ENCODE measurements at places on chromosomes 1 and 21.

DNA sequence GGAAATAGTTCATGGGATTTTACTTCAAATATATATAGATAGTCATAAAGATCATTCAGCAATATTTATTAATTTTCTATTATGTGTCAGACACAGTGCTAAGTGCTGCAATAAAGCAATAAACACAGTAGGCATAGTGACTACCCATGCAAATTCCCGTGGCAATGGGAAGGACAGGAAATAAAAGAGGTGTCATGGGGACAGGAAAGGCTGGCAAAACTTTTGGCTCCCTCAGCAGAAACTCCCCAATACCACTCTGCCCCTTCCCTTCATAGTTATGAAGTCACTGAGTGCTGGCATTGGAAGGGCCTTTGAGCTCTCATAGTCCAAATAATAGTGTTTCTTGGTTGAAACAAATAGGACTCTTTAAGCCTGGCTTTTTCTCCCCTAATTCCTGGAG is 104.4 kb upstream of the DPT start:
- no peak for DNase-seq

- DNase-seq: no peak
Observed at GRCh38 chr1:81584398-81584797, 216.3 kb upstream of the ADGRL2 start.

DNA sequence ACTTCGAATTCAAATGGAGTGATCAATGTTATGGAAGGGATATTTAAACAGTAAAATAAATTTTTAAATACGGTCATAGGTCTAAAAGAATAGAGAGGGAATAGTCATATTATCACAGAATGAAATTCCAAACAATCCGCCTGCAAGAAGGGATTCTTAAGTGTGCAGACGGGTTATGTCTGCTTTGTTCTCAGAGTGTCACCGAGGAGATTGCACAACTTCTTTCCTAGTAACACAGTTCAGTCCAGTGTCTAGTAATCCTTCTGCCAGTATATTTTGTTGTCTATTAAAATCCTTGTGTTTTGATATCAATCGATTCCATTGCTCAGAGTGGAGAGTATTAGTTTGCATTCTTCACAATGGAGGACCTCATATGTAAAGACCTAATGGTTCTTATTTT is 48.4 kb downstream of the LRRC53 start:
- DNase-seq: no peak

- peak; percentile 11 for DNase-seq
Observed at GRCh38 chr21:37983336-37984095, 67.3 kb upstream of the KCNJ6 start.

GRCh38 chr1:83692524-83693381 is 306.2 kb downstream of the TTLL7 start:
- DNase-seq: peak; percentile 22

- peak; percentile 60 for DNase-seq
Observed at GRCh38 chr1:93615582-93616150, 66.0 kb downstream of the BCAR3 start.

DNA sequence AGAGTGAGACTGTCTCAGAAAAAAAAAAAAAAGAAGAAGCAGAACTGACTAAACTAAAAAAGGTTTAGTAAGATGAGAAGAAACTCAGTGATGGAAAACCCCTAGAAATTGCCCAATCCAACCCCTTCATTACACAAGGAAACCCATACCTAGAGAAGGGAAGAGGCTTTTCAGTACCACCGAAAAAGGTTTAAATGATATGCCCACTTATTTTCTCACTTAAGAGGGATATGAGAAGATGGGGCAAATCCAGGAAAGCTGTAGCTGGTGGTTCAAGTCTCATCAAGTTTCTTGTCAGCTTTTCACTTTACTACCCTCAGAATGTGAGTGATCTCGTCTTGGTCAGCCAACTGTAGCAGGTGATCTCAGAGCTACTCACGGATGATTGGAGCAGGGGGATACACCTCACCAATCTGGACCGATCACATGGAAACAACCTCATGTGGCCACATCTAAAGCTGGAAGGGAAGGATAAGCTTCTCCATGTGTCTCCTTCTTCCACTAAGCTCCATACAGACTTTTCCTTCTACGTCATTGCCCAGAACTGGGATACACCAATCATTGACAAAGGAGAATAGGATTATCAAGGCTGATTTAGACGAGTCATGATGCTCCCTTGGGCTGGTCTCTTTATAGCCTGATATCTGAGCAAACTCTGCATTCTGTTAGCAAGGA is 126.7 kb upstream of the POU3F1 start:
- no peak for DNase-seq

Measured in non-pigmented ciliary epithelial cell (primary cell).